ENCODE measurements at places on chromosomes 5 and 9.

DNA sequence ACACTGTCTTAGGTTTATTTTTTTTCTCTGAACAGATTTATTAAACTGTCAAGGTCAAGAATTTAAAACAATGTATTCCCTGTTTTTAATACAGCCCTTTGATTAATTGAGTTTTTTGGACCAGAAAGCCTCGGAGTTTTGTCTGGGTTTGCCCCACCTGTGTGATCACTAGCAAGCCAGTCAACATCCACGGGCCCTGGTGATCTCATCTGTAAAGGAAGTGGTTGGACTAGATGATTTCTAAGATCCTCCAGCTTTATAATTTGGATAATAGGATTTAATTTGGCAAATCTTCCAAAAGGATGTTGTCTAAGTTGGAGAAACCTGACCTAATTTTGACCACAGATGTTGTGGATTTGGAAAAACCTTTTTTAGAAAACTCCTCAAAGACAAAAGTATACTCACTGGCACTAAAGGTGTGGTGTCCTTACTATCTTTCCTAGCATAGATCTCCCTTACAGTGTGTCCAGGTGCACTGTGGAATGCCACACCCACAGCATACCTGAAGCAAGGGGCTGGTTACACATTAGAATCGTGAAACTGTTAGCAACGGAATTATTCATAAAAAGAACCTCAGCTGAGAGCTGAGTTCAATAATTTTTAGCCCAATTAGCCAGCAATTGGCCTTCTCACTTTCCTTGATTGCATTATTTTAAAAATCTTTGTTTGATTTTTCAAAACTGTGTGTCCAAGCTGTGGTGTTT, 195.6 kb upstream of the ELL2 start:
- no peak for DNase-seq

- no peak for DNase-seq
These were observed 473.0 kb downstream of the EBF1 start for GRCh38 chr5:158626718-158627117.

DNA sequence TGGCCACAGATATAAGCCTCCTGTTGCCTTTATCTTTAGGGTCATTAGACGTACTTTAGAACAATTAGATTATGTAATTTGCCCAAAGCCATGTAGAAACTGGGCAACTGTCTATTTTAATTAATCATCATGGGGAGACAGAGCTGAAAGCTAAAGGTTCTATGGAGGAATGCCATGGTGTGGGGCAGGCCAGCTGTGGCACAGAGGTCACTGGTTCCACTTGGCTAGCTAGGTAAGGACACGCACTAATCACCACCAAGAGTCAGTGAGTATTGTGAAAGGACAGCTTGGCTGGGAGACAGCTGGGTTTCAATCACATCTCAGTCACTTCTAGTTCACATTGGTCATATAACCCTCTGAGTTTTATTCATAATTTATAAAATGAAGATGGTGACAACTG, 81.7 kb downstream of the HMHB1 start:
- no peak for DNase-seq

GRCh38 chr9:131854896-131855613, 115.2 kb upstream of the RAPGEF1 start:
- DNase-seq: no peak
